ENCODE measurements at places on chromosomes 12 and 14. TPM values are rescaled to one million over a fixed set of nuclear protein-coding genes. Genes with fewer than 3 reads are reported as not detected.

DNA sequence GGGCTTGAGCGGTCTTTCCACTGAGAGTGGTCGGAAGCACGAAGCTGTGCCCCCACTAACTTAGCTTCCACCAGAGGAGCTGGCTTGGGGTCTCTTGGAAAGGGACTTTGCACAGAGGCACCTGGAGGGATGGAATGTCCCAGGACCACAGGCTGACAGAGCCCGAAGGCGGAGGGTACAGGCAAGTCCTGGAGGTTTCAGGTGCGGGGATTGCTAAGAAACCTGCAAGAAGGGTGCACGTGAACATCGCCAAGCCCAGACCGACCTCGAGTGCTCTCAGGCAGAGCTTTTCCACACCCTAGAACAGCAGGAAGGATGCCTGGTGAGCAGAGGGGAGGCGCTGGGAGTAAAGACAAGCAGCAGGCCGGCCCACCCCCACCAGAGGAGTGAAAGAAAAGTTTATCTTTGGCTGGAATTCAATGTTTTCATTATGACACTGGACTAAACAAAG is 61.6 kb downstream of the SERPINA3 start:
- no peak for DNase-seq

DNA sequence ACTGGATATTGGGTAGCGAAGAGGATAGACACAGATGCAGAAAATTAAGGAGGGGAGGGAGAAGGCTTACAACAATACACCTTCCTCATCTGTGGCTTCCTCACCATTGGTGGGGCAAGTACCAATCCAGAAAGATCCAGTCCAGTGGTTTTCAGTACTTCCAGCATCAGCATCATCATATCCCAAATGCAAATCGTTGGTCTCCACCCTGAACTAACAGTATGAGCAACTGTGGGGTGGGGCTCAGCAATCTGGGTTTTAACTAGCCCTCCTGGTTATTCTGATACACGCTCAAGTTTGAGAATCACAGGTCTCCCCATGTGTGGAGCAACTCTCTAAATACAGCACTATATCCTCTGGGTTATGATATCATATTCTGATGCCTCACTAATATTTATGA is 193.7 kb downstream of the PAX9 start:
- no peak for DNase-seq

- DNase-seq: no peak
Observed at GRCh38 chr14:102187044-102187443, 47.3 kb downstream of the WDR20 start.

DNA sequence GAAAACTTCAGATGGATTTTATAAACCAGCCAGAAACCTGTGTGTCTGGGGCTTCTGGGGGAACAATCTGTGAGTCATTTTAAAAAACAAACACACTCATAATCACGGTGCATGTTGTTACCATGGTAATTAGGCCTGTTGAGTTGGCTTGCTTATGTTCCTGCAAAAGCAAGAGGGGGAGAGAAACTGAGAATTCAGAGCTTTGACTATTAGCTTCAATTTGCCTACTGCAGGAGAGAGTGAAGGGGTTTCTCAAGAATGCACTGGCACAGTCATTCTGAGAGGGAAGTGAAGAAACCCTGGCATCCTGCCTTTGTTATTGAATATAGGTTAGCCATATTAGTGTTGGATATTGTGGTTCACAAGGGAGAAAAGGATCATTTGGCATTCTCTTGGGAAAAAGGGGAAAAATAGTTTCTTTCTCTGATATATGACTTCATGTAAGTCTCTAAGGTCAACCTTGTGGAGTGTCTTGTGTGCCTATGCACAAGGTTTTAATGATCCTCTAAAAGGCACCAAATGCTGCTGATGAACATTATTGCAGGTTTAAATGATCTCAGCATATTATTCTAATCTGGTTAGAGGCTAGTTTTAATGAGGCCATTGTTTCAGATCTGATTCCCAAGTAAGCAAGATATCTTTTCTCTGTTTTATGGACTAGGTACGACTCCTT is 12.9 kb downstream of the GNG2 start:
- no peak for DNase-seq

GRCh38 chr12:42446761-42447160 is 120.8 kb downstream of the PPHLN1 start:
- no peak for DNase-seq

GRCh38 chr12:49417558-49417957 is 50.3 kb downstream of the SPATS2 start:
- DNase-seq: no peak

GRCh38 chr14:99621948-99622347 is 17.9 kb upstream of the CCDC85C start:
- DNase-seq: no peak

DNA sequence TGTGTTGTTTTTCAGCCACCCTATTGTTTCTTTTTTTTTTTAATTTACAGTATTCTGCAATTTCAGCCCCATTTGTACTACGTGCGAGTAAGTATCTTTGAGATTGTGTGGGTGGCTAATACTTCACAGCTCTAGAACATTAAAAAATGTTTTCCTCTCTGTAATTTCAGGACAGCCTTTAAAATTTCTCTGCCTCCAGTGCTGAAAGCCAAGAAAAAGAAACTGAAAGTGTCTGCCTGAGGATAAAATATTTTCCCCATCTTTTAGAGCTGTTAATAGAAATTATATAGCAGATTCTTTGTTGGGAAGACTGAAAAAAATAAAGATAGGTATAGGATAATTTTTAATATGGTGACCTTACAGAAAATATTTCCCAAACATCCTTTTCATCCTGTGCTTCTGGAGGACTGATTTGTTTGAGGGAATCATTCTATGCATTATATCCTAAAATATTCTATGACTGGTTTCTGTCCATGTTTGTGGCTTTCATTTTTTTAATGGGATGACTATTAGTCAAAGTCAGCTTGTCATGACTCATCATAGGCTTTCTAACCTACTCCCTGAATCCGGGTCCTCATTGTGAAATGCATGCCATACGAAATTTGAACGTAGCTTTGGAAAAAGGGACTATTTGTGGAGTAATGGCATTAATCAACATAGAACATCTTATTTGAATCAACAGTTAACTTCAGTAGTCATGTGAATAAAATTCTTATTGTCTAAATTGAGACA is 10.8 kb upstream of the TCTN2 start:
- DNase-seq: no peak

The SPPL3 gene
- 76.5 TPM for polyA plus RNA-seq

The KRT2 gene
- polyA plus RNA-seq: not detected

The BCL11B gene
- 2.4 TPM for polyA plus RNA-seq
